ENCODE measurements at places on chromosomes 4 and X.

DNA sequence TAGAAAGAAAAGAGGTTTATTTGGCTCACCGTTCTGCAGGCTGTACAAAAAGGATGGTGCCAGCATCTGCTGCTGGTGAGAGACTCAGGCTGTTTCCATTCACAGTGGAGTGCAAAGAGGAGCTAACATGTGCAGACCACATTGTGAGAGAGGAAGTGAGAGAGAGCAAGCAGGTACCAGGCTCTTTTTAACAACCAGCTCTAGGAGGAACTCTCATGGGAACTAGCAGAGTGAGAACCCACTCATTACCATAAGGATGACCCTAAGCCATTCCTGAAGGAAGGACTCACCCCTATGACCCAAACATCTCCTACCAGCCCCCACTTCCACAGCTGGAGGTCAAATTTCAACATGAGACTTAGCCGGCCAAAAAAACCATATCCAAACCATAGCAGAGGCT is 158.6 kb upstream of the ADGRL3 start:
- DNase-seq = no peak

- DNase-seq = no peak
These were observed 28.7 kb downstream of the DOCK11 start for GRCh38 chrX:118524344-118524743.

GRCh38 chr4:37666625-37667071 is 19.5 kb downstream of the RELL1 start:
- DNase-seq = no peak

DNA sequence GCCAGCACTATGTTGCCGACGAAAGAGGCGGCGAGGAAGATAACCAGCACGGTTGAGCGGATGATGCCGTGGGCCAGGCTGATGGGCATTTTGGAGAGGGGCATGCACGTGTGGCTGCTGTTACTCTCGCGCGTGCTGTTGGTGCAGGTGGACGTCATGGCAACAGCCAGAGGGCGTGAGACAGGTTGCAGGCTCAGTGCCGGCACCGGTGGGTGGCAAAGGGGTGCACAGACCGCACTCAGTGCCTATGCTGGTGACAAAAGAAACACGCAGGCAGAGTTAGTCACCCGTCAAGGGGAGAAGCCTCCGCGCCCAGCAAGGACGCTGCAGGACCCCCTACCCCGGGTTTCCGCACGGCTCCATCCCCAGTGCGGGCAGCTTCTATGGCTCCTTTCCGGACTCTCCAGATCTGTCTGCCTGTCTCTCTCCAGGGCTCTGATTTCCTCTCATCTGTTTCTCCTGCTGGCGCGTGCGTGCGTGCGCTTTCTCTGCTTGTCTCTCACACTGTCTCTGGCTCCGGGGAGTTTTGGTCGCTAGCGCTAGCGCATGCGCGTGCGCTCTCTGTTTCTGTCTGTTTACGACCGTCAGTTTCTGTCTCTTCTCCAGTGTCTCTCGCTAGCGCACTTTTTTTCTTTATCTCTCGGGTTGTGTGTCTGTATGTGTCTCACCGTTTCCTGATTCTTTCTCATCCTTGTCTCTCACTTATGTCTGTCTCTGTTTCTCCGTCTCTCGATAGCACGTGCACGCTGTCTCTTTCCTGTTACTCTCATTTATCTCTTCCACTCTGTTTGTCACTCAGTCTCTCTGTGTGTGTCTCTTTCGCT is 2.1 kb downstream of the GPR101 start:
- no peak for DNase-seq

- DNase-seq = no peak
These were observed 14.3 kb upstream of the TMEM165 start for GRCh38 chr4:55381502-55381901.

Measured in hippocampal formation (tissue), 2 donors.